CD4-positive, alpha-beta T cell (primary cell): ENCODE measurements at places on chromosomes 3 and 15. TPM values are rescaled to one million over a fixed set of nuclear protein-coding genes. Genes with fewer than 3 reads are reported as not detected.

Gene LRRC15
- total RNA-seq, result not detected

Gene CHRM5
- not detected for total RNA-seq

Gene SLC2A2
- not detected for total RNA-seq

Gene WDR93
- not detected for total RNA-seq

Gene KNG1
- total RNA-seq, result not detected

Gene CCDC13
- total RNA-seq, result not detected

Gene P4HTM
- total RNA-seq, result 45.9 TPM

Gene NPAP1
- not detected for total RNA-seq

Gene SNX22
- 0.19 TPM for total RNA-seq

Gene GRK7
- total RNA-seq, result 0.19 TPM

Gene TMC3
- total RNA-seq, result not detected

DNA sequence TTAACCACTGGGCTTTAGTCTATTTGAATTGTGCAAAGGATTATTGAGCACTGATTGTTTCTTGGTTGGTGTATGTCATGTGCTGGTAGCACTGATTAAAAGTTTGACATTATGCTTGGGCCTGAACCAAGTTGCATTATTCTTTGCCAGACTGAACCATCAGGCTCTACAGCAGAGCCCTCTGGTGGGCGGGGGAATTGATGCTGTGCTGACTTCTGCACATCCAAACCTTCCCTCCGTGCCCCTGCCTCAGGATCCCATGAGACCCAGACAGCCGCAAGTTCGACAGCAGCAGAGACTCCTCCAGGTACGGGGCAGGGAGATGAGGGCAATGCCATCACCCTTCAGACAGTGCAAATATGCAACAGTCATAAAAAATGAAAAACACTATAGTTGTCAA, 28.4 kb upstream of the P2RY12 start:
- no peak overlapping the region for H3K4me3 ChIP-seq
- H3K36me3 ChIP-seq, result no peaks in the 10 kb centered on the region
- DNase-seq, result no peak
- H3K27ac ChIP-seq, result no peak overlapping the region
- H3K27me3 ChIP-seq, result no peaks in the 10 kb centered on the region

DNA sequence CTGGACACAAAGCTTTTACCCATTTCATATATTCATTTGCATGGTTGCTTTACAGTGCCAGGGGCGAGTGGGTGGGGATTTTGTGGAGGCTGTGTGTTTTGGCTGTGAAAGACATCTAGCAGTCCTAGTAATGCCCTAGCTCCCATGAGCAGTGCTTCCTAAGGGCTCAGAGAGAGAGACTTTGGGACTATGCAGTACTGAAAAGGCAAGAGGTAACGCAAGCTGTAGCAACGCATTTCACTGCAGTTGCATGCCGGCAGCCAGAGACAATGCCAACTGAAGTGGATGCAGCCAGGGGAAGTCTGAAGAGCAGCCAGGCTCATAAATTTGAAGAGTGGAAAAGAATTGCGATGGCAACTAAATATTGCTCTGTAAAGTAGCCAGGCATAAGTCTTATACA, 27.4 kb upstream of the ATP10A start:
- H3K27me3 ChIP-seq, result no peaks in the 10 kb centered on the region
- H3K4me3 ChIP-seq, result no peak overlapping the region
- H3K27ac ChIP-seq, result no peak overlapping the region
- no peaks in the 10 kb centered on the region for H3K36me3 ChIP-seq

GRCh38 chr3:136750897-136751315, 1.3 kb downstream of the STAG1 start:
- no peaks in the 10 kb centered on the region for H3K36me3 ChIP-seq
- H3K27me3 ChIP-seq, result no peaks in the 10 kb centered on the region
- no peak overlapping the region for H3K27ac ChIP-seq
- peak overlapping the region; percentile 90 for H3K4me3 ChIP-seq
- peaks cover 42% of the 10 kb centered on the region for H3K4me1 ChIP-seq

- H3K36me3 ChIP-seq, result no peaks in the 10 kb centered on the region
- no peaks in the 10 kb centered on the region for H3K27me3 ChIP-seq
- peaks cover 10% of the 10 kb centered on the region for H3K4me1 ChIP-seq
- H3K4me3 ChIP-seq, result no peak overlapping the region
- no peak overlapping the region for H3K27ac ChIP-seq
Observed at GRCh38 chr3:141690431-141691072, 47.5 kb upstream of the RNF7 start.

DNA sequence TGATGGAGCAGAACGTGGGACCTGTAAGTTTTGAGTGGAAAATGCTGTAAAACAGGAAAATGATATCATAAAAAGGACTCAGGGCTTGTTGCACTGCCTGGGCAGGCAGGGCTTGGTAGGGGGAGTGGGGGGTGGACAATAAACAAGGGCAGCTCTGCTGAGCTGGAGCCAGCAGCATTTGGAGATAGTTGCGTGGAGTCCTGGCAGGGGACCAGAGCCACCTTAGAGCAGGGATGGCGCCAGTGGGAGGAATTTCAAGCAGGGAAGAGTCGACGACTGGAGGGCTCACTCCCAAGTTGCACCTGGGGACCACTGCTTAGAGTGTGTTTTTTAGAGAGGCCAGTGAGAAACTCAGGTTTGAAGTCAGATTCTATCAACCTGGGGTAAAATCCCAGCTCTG, 22.7 kb upstream of the FRMD4B start:
- H3K27ac ChIP-seq, result no peak overlapping the region
- no peaks in the 10 kb centered on the region for H3K36me3 ChIP-seq
- peaks cover 4% of the 10 kb centered on the region for H3K4me1 ChIP-seq
- H3K4me3 ChIP-seq, result no peak overlapping the region
- no peak for DNase-seq

DNA sequence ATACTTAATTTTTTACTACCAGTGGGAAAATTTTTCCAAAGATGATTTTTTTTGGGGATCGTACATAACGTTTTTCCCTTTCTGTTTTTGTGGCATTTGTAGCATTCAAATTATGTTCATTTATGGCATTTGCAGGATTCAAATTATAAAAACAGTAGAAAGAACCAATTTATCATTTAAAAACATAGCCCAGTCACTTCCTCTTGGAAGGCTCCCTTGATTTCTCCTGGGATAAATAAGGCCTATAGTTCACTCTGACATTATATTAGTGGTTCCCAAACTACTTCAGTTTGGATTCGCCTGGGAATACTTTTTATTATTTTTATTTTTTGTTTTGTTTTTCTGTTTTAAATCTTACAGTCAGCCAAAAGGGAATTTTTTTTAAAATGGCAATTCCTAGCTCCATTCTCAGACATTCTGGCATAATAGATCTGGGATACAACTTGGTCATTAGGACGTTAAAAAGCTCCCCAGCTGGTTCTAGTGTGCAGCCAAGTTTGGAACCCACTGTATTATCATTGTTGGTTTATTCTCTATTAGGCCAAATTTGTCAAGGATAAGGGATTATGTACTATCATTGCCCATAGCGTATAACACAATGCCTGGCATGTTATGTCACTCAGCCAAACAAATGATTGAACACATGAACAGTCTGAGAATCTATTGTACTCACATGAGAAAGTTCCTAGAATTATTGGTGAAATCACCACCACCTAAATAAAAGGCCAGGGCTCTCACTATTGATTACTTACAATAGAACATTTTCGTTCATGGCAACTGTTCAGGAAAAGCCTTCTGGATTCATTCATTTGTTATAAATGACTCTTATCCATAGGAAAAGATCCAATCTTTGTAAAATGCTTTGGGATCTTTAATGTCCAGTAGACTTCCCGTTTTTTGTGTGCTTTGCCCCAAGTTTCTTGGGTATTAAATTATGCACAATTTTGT, 28.9 kb downstream of the RARB start:
- H3K36me3 ChIP-seq, result no peaks in the 10 kb centered on the region
- H3K4me1 ChIP-seq, result no peaks in the 10 kb centered on the region
- H3K27me3 ChIP-seq, result no peaks in the 10 kb centered on the region

GRCh38 chr3:14991818-14992612, 44.6 kb downstream of the NR2C2 start:
- no peak overlapping the region for H3K4me3 ChIP-seq
- peaks cover 8% of the 10 kb centered on the region for H3K4me1 ChIP-seq
- H3K27me3 ChIP-seq, result no peaks in the 10 kb centered on the region
- H3K27ac ChIP-seq, result no peak overlapping the region
- no peaks in the 10 kb centered on the region for H3K36me3 ChIP-seq

GRCh38 chr3:127159543-127159942, 33.4 kb upstream of the PRR23E start:
- H3K36me3 ChIP-seq, result no peaks in the 10 kb centered on the region
- peaks cover 9% of the 10 kb centered on the region for H3K27me3 ChIP-seq
- H3K4me3 ChIP-seq, result no peak overlapping the region
- no peak overlapping the region for H3K27ac ChIP-seq
- DNase-seq, result no peak
- no peaks in the 10 kb centered on the region for H3K4me1 ChIP-seq

- H3K27ac ChIP-seq, result no peak overlapping the region
- H3K27me3 ChIP-seq, result no peaks in the 10 kb centered on the region
- no peak for DNase-seq
- H3K4me3 ChIP-seq, result no peak overlapping the region
- peaks cover 11% of the 10 kb centered on the region for H3K4me1 ChIP-seq
Observed at GRCh38 chr15:63052961-63053698, 10.6 kb downstream of the TPM1 start.

- H3K27me3 ChIP-seq, result no peaks in the 10 kb centered on the region
- no peak overlapping the region for H3K4me3 ChIP-seq
- peaks cover 18% of the 10 kb centered on the region for H3K4me1 ChIP-seq
- H3K27ac ChIP-seq, result no peak overlapping the region
- H3K36me3 ChIP-seq, result no peaks in the 10 kb centered on the region
Observed at GRCh38 chr15:99410477-99410876, 155.3 kb upstream of the MEF2A start.

- no peak overlapping the region for H3K4me3 ChIP-seq
- H3K27me3 ChIP-seq, result no peaks in the 10 kb centered on the region
- H3K27ac ChIP-seq, result no peak overlapping the region
- H3K4me1 ChIP-seq, result no peaks in the 10 kb centered on the region
- H3K36me3 ChIP-seq, result no peaks in the 10 kb centered on the region
Observed at GRCh38 chr3:156561533-156561932, 6.6 kb upstream of the SSR3 start.

DNA sequence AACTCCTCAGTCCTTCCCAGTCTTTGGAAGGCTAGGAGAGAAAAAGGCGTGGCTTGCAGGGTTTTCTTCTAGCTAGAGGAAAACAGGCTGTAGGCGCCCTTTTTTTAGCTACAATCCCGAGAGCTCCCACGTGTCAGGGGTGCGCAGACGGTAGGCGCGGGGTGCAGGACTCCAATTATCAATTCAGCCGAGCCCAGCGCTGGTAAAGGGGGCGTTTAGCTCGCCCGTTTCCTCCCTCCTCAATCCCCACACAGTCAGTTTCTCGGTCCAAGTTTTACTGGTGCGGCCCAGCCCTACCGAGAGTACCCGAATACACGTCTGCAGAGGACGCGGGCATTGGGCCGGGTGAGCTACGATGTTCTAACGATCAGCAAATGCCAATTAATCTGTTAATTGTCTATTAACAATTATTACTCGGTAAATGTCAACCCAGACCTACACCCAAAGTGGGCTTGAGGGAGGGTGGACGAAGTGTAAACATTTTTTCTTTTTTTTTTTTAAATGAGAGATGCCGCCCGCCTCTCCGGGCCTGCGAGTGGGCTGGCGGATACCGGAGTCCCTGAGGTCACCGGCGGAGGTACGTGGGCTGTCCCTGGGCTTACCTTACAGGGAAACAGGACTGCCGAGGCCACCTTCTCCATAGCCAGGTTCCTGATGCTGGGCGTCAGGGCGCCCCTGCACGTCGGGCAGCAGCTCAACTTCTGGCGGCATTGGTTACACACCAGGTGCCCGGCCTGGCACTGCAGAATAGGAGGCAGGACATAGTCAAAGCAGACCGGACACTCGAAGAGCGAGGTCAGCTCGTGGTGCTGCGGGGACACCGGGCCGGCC, 923 bp downstream of the SIAH2 start:
- peaks cover 38% of the 10 kb centered on the region for H3K4me1 ChIP-seq
- no peaks in the 10 kb centered on the region for H3K27me3 ChIP-seq
- peak; percentile 20 for DNase-seq
- peak overlapping the region; percentile 91 for H3K4me3 ChIP-seq

DNA sequence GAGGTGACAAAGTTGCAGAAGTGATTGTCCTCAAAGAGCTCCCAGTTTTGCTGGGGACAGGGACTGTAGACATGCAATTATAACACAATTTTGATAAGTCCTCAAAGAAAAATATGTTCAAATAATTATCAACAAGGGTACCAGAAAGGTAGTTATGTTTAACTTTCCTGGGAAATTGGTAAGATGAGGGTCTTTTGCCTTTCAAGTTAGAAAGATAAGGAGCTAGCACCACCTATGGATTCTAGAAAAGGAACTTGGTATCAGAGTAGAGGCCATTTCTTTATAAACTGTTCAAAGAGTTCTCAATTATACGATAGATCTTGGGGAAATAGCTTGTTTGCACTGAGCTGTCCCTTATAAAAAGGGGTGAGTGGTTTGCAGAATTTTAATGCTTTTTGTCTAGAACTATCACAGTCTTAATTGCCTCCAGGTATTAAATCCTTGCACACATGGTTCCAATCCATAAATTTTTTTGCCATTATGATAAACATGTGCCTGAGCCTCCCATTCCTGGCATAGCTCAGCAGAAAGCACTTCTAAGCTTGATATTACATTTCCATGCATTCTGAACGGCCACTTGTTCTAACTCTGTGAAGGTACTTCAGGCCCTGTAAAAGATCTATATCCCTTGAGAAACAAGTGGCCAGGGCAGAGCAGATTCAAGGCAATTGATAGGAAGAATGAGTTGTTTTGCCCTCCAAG, 247.5 kb upstream of the LRIG1 start:
- no peaks in the 10 kb centered on the region for H3K27me3 ChIP-seq
- H3K36me3 ChIP-seq, result no peaks in the 10 kb centered on the region
- H3K4me3 ChIP-seq, result no peak overlapping the region
- no peak for DNase-seq
- H3K27ac ChIP-seq, result no peak overlapping the region

- H3K27ac ChIP-seq, result no peak overlapping the region
- peaks cover 3% of the 10 kb centered on the region for H3K4me1 ChIP-seq
- H3K4me3 ChIP-seq, result no peak overlapping the region
- no peaks in the 10 kb centered on the region for H3K27me3 ChIP-seq
- no peaks in the 10 kb centered on the region for H3K36me3 ChIP-seq
Observed at GRCh38 chr3:170560717-170561382, 25.0 kb downstream of the SLC7A14 start.
